ENCODE measurements at places on chromosomes 16 and 17.

- DNase-seq, result no peak
Measured at GRCh38 chr17:81419319-81419885, 24.1 kb downstream of the BAHCC1 start.

DNA sequence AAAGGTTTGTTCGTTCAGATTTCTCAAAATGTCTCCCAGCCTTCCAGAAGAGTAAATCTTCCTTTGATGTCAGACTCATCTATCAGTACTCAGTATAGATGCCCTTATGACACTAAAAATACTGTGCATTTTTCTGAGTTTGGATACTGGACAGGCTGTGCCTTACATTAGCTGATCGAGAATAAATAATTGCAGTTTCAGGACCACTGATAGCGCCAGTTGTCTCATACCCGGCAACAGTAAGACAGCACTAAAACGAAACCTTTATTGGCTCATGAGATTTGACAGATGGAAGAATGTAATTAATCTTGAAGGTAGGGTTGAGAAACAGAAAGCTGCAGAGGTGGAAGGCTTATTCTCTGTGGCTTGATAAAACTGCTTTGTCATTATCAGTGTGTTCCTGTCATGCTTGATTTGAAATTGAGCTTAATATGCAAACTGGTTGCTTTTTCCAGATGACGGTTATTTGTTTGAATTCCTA lies 1.2 kb downstream of the ATP6V0A1 start:
- DNase-seq, result peak; percentile 87

- peak; percentile 58 for DNase-seq
Measured at GRCh38 chr17:4440690-4441686, 7.2 kb downstream of the SPNS3 start.

DNA sequence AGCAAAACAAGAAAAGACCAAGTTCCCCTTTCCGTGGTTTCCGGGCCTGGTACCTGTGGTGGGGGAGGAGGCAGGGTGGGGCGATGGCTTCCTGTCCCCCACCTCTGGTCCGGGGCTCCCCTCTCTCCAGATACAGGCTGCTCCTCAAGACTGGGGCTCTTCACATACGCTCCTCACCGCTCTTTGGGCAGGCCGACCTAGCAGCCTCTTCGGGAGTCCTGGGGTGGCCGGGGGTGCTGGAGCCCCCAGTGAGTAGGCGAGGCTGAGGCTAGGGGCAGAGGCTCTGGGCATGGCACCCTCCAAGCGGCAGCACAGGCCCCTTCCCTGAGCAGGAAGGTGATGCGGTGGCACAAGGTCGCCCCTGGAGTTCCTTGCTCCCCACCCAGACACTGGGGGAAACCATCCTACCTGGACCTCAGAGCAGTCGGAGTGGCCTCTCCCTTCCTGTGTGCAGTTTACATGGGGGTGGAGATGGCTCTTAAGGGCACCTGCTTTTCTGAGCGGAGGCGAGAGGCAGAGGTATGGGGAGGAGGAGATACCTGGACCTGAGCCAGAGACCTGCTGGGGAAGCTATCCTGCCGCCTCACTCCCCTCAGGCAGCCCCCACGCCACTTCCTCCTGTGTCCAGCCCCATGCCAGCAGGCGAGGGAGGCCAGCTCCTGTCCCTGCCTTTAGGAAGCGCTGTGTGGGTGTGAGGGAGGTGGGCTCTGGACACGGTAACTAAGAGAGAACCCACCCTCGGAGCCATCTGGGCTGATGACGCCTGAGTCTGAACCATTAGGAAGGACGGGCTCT lies 891 bp downstream of the CORO1A start:
- peak; percentile 76 for DNase-seq

DNA sequence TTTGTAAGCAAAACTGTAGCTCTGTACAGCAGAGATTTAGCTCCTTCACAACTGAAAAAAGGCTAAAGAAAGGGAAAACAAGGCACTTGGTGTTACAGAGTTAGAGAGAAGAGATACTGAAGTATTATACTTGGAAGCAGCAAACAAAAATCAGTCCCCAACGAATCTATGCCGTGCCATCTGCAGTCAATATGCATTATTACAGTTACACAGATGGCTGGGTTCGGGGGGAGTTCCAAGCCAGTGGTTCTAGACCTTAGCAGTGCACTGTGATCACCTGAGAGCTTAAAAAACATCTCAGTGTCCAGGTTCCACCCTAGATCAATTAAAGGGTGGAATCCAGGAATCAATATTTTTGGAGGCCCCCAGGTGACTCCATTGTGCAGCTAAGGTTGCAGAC lies 489.9 kb downstream of the SHISA9 start:
- DNase-seq, result no peak

DNA sequence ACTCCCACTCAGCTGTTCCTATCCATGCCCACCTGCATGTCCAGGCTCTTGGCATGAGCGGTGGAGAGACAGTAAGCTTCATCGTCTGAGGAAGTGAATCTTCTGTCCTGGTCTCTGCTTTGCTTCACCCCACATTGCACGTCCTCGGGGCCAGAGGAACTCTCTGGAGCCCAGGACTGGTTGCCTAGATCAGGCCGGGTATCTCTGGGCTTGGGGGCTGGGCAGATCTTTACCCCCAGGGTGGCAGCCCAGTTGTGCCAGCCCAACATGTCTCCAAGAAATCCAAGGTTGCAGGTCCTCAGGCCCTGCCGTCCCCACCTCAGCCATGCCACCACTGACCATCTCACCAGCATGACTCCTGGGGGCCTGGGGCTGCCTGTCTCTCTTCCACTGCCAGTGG lies 58.3 kb downstream of the BEAN1 start:
- DNase-seq, result no peak

DNA sequence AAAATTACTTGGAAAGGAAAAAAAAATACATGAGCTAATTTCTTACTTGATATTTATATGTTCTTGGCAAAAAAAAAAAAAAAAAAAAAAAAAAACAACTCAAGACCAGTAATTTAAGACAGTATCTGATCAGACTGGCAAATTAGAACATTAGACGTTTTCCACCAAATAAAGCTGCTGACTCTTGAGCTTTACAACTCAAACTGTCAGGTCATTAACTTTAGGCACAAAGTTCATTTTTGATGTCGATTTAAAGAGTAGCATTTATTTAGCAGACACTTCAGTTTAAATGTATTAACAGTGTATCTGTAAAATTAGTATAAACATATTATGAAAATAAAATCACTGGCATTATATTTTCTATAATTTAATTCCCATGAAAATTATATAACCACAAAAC lies 66.7 kb downstream of the NCOR1 start:
- DNase-seq, result no peak

DNA sequence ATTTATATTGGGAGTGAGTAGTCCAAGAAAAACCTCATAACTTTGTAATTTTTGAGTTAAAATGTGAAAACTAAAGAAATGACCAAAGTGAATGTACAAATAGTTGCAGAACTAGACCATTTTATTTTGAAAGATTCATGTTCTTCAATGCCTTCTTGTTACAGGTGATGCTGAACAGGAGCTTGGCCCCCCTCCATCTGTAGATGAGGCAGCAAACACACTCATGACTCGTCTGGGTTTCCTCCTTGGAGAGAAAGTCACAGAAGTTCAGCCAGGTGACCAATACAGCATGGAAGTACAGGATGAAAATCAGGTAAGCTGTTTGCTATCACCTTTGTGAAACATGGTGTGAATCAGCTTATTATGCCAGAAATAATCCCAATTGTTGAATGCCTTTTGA lies 227.8 kb downstream of the TANC2 start:
- DNase-seq, result no peak

DNA sequence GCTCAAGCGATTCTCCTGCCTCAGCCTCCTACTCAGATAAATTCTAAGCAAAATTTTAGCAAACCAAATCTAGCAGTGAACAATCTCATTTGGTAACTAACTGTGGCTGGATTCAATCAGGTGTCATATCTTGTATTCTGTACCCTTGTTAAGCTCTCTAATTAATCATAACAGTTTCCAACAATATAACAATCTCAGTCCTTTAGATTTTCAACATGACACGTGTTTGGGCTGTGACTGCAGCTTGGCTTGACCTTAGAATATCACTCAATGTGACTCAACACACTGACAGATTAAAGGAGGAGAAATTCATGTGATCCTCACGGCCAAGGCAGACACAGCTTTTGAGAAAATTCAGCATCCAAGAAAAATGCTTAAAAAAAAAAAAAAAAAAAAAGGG lies 133.6 kb downstream of the BANP start:
- DNase-seq, result no peak

DNA sequence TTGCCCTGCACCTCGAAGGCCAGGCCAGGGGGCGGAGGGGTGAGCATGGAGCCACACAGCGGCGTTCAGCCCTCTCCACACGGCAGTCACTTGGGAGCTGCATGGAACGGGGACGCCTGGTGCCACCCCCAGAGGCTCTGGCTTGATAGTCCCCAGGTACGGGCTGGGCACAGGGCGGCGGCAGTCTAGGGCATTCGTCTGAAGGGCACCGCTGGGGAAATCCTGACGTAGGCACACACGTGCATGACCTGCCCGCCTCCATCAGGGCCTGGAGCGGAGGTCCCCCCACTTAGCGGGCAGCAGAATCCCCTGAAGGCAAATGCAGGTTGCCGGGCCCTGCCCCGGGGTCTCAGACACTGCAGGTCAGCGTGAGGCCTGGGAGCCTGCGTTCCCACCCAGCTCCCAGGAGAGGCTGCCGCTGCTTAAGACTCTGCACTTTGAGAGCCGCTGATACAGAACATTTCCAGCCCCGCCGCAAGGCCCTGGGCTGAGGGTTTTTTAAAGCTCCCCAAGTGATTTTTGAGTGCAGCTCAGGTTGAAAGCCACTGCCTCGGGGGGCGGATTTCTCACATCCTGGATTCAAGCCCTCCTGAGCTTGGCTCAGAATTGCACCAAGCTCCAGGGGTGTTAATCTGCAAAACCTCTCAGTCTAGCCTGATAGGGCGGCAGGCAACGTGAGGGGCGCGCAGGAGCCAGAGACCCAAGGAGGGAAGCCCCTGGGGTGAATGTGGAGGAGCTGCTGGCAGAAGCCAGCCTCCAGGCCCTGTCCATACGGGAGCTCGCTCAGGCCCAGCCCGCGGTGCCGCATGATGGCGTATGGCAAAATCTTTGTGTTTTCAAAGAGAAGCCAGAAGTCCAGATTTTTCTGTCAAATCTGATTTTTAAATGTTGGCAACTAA lies 182.3 kb upstream of the GSE1 start:
- DNase-seq, result no peak

DNA sequence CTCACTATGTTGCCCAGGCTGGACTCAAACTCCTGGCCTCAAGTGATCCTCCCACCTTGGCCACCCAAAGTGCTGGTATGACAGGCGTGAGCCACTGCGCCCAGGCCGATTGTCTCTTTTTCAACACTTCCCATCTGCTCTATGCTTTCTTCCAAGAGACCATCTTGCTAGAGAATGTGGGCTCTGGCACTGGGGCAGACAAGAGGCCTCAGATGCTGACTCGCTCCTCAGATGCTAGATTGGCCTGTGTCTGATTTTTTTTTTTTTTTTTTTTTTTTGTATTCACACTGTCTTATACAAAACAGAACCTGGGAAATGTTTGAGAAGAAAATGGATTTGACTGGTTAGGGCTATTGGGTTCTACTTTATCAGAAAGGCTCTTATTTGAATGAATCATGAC lies 58.2 kb downstream of the CYB5D2 start:
- DNase-seq, result no peak

DNA sequence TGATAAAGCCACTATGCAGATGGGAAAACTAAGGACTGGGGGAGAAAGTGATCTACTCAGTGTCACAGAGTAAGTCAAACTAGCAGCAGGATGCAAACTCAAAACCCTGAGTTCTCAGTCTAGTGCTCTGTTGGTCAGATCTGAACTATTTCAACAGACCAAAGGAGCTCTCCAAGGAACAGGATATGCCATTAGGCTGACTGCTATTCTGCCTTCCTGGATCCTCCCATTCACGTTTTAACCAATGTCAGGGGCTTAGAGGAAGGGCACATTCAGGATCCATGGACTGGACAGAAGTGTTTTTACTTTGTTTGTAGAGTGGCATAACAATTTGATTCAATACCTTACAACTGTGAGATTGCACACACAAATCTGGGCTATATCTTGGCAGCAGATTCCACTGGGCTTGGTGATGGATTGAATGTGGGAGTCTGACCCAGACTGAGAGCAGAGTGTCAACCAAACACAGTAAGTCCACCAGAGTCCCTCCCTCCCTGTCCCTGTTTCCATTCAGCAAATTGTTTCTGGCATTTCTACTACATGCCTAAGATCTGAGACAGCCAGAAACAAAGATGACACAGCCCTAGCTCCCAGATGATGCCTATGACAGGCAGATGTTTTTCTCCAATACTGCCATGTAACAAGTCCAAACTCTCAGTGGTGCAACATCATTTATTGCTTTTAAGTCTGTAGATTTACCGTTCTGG lies 337.8 kb upstream of the CDH5 start:
- no peak for DNase-seq

- DNase-seq, result no peak
Measured at GRCh38 chr17:75828076-75828400, 16.2 kb downstream of the UNC13D start.

GRCh38 chr16:50445621-50446555 lies 77.1 kb upstream of the BRD7 start:
- DNase-seq, result no peak

GRCh38 chr16:77677129-77677528 lies 45.2 kb upstream of the NUDT7 start:
- no peak for DNase-seq

- DNase-seq, result no peak
Measured at GRCh38 chr17:16939606-16940115, 32.3 kb downstream of the TNFRSF13B start.

GRCh38 chr16:10266809-10267208 lies 84.6 kb upstream of the GRIN2A start:
- DNase-seq, result no peak

GRCh38 chr16:17899141-17899540 lies 428.4 kb upstream of the XYLT1 start:
- no peak for DNase-seq

DNA sequence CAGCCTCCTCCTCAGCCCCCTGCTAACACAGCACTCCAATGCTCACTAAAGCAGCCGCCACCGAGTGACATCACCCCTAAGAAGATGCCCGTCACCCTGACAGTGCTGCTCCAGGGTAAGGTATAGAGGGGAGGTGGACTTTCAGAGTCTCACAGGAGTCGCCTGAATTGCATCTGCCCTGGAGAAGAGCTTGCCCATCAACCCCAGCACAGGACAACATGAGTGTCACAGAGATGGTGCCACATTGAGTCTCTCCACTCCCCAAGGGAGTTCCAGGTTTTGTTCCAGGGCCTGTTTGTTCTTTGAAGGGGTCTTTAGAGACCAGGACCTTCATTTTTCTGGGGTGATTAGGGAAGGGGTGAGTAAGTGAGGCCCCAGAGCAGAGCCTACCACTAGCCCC lies 2.2 kb upstream of the P2RX5 start:
- DNase-seq, result no peak

- no peak for DNase-seq
Measured at GRCh38 chr16:9449597-9449996, 358.2 kb downstream of the HAPSTR1 start.

GRCh38 chr17:68711858-68712257 lies 110.7 kb upstream of the FAM20A start:
- no peak for DNase-seq

DNA sequence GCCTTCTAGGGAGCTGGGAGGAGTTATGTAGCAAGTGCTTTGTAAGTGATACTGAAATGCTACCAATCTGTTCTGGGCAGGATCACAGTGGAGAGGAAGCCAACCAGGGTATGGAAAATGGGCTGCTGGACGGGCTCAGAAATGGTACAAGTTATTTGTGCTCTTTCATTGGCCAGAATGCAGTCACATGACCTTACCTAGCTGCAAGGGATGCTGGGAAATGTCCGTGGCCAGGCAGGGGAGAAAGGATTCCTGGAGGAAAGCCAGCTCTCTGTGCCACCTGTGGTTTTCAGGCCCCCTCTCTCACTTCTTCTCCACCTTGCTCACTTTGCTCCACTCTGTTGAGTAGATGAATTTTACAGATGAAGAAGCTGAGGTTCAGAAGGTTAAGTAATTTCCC lies 4.8 kb downstream of the EEF2K start:
- DNase-seq, result no peak

All from hematopoietic multipotent progenitor cell treated with erythropoietin and hydrocortisone succinate and interleukin-3 and kit ligand, for 6 days (in vitro differentiated cells).